Bronchial epithelial cell (primary cell): ENCODE measurements at places on chromosomes 6 and 20. TPM values are rescaled to one million over a fixed set of nuclear protein-coding genes. Genes with fewer than 3 reads are reported as not detected.

JPH2 gene
- total RNA-seq: under 0.01 TPM in 2 replicates

UBE2C gene
- total RNA-seq: 0.26 and 1.8 TPM in 2 replicates

PGC gene
- not detected in 2 replicates for total RNA-seq

ABHD16B gene
- total RNA-seq: not detected in 2 replicates

GJA1 gene
- total RNA-seq: 118 and 127 TPM in 2 replicates

SGK2 gene
- total RNA-seq: 0.38 and 0.53 TPM in 2 replicates

WFDC13 gene
- not detected in 2 replicates for total RNA-seq

SHLD1 gene
- total RNA-seq: 4.5 TPM in 2 replicates

HLA-DPA1 gene
- 0.26 and 1.1 TPM in 2 replicates for total RNA-seq

SCRT2 gene
- not detected in 2 replicates for total RNA-seq

STX11 gene
- total RNA-seq: 0.26 and 0.51 TPM in 2 replicates

CFAP206 gene
- under 0.01 TPM in 1 of 2 replicates, not detected in the other for total RNA-seq

PTPN1 gene
- 18.4 and 29.6 TPM in 2 replicates for total RNA-seq

PSORS1C1 gene
- 5.1 and 6.3 TPM in 2 replicates for total RNA-seq

HUS1B gene
- total RNA-seq: 0.53 and 1.4 TPM in 2 replicates

NKX2-2 gene
- not detected in 2 replicates for total RNA-seq

SMIM8 gene
- total RNA-seq: 5.0 and 7.2 TPM in 2 replicates

IRAK1BP1 gene
- 2.6 and 3.2 TPM in 2 replicates for total RNA-seq

PRIM2 gene
- total RNA-seq: 10.1 and 14.7 TPM in 2 replicates

PPDPF gene
- 21.9 and 35.6 TPM in 2 replicates for total RNA-seq

HCK gene
- under 0.01 and 0.13 TPM in 2 replicates for total RNA-seq

TCP11 gene
- total RNA-seq: not detected in 2 replicates

HLA-A gene
- total RNA-seq: 268 and 707 TPM in 2 replicates

CGA gene
- not detected in 2 replicates for total RNA-seq

SNAP25 gene
- total RNA-seq: not detected in 2 replicates
